Jurkat, Clone E6-1 (cell line): ENCODE measurements at places on chromosomes 2 and 18.

GRCh38 chr2:64727843-64728463, 74.2 kb upstream of the SERTAD2 start:
- no peak for DNase-seq

DNA sequence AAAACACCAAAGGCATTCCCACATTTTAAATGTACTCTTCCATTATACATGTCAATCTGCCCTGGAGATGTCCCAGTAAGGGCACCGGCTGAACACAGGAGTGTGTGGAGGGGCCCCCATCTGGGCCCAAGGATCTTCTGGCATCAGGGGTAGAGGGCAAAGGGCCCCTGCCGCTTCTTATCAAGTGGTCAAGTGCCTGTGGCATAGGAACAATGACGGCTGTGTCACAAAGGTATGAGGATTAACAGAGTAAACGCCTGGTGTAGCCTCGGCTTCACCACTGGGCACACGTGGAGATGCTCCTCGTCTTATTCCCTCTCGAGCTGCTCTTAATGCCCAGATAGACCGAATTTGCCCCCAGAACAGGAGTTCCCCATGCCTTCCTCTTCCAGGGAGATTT, 169.7 kb upstream of the GLI2 start:
- DNase-seq: no peak

GRCh38 chr18:65968239-65969004, 217.6 kb downstream of the CDH7 start:
- peak; percentile 1 for DNase-seq

DNA sequence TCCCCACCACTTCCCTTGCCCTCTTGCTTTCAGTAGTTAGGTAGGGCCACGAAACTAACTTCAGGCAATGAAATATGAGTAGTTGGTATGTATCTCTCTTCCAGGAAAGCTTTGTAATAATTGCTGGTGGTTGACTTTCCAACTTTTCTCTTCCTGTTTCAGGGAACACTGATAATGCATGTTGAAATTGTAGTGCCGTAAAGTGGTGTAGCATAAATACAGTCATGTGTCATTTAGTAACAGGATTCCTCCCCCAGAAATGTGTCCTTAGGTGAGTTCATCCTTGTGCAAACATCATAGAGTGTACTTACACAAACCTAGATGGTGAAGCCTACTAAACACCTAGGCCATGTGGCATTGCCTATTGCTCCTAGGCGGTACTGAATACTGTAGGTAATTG, 429.2 kb downstream of the PID1 start:
- DNase-seq: no peak

GRCh38 chr2:515441-516127, 161.6 kb downstream of the TMEM18 start:
- DNase-seq: no peak

GRCh38 chr2:102442967-102443828, 20.2 kb downstream of the IL18RAP start:
- peak; percentile 12 for DNase-seq

GRCh38 chr2:65620524-65620923, 188.1 kb upstream of the SPRED2 start:
- DNase-seq: peak; percentile 30

DNA sequence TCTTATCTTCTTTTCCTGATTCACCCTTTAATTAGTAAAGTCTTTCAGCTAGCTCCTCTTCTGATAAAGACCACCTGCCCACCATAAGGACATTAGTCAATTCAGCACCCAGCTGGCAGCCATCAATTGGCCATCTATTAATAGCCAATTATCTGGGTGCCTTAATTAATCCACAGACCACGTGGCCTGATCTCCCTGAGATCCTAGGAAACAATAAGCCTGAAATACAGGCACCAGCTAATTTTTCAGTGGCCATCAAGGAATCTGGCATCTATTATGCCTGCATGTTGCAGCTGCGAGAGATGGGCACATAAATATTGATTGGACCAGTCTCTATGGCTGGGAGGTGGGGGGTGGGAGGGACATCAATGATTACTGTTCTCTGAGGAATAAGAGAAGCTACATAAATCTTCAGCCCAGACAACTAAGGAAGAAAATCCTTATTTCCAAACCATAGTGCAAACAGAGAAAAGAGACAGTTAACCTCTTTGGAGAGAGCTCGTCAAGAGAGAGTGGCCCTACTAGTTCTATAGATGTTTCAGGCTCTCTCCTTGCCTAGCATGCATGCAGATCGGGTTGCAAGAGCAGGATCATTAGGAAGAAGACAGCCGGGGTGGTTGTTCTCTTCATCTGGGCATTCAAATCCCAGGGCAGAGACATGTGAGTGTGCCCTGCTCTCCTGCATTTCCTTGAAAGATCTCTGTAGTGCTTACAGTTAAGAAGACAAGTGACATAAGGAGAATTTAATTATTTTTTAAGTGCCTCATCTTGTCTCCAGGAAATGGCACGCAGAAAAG, 8.7 kb downstream of the GALNT14 start:
- DNase-seq: no peak

DNA sequence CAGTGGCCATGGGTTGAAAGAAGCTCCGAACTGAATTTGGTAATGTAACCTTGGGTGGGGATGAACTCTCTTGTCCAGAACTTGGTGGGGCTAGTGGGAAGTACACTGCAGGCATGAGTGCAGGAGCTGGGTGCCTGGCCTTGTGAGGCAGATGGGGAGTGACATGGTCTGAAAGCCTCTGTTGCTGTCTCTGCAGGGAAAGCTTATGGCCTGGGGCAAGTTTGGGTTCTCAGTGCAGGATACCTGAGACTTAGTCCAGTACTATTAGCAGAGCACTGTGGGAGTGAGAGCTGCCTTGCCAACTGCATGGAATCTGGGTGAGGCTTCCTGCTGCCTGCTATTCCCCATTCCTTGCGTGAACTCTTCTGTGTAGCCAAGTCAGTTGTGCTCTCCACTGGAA, 1620.9 kb upstream of the NXPH2 start:
- DNase-seq: no peak

DNA sequence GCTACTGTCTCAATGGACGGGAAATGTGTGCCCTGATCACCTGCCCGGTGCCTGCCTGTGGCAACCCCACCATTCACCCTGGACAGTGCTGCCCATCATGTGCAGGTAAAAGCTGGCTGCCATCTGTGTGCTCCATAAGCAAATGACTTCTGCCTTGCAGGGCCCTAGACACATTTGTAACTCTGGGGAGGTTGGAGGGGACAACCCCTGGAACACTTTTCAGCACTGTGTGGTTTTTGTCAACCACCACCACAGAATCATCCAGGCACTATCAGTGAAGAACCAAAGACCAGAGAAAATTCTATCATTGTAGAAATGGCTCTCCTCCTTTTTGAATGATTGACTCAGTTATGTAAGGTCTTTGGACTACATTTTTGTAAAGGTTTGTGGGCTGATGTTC, 84.3 kb downstream of the FEZ2 start:
- DNase-seq: no peak

GRCh38 chr18:50453014-50453680, 78.3 kb downstream of the SKA1 start:
- DNase-seq: no peak

DNA sequence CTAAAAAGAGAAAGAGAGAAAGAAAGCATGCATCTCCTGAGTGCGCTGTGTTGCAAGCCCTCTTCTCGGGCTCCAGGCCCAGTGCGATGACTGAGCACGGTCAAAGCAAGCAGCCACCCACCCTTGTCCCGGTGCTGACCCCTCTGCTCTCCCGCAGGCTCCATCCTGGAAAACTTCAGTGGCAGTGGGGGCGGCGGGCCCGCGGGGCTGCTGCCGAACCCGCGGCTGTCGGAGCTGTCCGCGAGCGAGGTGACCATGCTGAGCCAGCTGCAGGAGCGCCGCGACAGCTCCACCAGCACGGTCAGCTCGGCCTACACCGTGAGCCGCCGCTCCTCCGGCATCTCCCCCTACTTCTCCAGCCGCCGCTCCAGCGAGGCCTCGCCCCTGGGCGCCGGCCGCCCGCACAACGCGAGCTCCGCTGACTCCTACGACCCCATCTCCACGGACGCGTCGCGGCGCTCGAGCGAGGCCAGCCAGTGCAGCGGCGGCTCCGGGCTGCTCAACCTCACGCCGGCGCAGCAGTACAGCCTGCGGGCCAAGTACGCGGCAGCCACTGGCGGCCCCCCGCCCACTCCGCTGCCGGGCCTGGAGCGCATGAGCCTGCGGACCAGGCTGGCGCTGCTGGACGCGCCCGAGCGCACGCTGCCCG, 252.5 kb downstream of the GLI2 start:
- no peak for DNase-seq

- no peak for DNase-seq
Observed at GRCh38 chr18:43650426-43650825, 373.1 kb upstream of the SYT4 start.

DNA sequence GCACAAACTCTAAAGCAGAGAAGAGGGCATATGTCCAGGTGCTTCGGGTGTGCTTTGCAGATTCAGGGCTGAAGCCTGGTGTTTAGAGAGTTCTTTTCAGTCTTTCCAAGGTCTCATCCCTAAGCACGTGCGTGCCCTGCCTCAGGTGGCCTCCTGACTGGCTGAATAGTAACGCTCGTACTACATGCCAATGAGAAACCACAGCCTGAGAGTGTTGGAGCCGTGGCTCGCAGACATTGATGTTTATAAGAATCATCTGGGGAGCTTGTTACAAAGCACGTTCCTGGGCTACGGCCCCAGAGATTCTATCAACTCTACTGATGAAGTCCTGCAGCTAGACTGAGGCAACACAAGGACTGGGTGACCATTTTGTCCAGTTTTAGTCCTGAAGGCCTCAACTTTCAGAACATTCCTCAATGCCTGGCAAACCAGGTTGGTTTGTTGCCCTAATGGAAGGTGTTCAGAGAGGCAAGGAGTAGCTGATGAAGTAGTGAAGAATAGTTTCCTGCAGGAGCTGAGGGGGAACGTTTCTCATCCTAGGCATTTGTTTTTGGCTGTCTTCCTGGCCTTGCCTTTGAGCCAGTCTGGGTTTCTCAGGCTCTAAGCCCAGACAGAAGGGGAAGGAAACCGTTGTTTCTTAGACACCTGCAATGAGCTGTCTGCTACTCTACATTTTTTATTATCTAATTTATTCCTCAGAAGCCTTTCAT, 31.5 kb upstream of the HAAO start:
- DNase-seq: no peak

- DNase-seq: no peak
Observed at GRCh38 chr2:37340637-37341036, 3.8 kb upstream of the QPCT start.

- no peak for DNase-seq
Observed at GRCh38 chr2:232889876-232890401, 19.9 kb downstream of the SNORC start.

GRCh38 chr2:5846881-5847280, 154.7 kb downstream of the SOX11 start:
- no peak for DNase-seq

DNA sequence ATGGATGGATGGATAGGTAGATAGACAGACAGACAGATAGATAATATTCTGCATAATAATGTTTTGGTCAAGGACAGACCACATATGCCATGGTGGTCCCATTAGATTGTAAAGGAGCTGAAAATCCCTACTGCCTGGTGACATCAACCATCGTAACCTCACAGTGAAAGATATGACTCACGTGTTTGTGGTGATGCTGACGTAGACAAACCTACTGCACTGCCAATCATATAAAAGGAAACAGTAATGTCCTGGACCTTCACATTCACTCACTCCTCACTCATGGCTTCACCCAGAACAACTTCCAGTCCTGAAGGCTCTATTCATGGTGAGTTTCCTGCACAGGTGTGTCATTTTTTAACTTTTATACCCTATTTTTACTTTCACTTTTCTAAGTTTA, 202.9 kb upstream of the TPO start:
- DNase-seq: no peak

- DNase-seq: no peak
Observed at GRCh38 chr2:25405611-25406295, 64.0 kb upstream of the DNMT3A start.

DNA sequence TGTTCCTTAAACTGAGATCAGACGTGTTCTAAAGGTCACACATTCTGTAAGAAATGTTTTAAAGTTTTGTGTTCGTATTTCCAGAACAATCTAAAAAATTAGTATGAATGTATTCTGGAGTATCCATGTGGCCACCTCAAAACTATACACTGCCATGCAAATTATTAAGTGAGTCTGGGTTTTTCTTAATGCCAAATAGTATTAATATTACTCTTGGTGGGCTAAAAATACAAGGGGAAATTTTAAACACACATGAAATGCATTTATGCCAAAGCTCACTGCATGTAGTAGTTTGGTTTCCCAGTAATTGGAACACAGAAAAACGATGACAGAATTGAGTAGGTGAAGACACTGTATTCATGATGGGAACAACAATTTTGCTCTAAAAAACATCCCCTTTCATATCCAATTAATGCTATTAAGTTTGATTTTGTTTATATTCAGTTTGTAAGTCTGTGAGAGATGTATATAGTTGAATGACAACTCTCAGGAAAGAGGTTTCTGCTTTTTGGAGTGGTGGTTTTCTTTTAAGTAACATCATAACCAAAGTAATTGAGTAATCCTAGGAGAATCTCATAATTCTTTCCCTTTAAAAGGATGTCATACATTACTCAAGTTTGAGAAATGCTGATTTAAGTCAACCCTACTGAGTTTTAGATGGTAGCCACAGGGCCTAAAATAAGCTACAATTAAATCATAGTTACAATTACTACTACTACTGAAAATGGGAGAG, 75.7 kb upstream of the CDCA7 start:
- no peak for DNase-seq
